Naive thymus-derived CD4-positive, alpha-beta T cell (primary cell): ENCODE measurements at places on chromosomes 12 and 14. TPM values are rescaled to one million over a fixed set of nuclear protein-coding genes. Genes with fewer than 3 reads are reported as not detected.

- DNase-seq, result no peak
These were observed 14.0 kb downstream of the SMCO2 start for GRCh38 chr12:27460471-27460978.

DNA sequence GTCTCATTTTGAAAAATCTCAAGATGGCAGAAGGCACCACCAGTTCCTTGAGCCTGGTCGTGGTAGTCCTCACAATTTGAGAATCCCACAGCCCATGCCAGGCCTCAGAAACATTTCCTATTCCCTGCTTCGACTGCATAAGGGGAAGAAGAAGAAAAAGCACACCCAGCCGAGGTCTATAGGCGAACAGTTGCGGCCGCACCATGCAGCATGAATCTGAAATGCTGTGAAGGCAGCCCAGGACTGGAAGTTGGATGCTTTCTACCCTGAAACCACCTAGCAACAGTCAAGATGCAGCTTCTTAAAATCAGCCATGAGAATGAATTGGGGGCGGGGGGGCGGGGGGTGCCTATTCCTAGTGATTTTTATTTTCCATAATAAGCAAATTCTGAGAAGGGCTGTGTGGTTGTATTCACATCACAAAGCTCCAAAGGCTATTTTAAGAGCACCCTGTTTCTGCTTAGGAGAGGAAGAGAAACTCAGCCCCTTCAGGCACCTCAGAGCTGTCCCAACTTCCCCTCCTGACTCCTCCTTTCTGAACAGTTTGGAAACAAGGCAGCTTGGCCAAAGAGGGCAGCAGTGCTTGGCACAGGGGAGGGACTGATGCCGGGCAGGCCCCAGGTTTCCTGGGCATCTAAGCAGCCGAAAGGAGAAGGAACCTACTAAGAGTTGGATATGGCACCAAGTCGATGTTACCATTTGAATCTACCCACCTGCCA is 172.5 kb upstream of the FOXN3 start:
- DNase-seq, result no peak

- DNase-seq, result no peak
These were observed 43.6 kb downstream of the LIN7A start for GRCh38 chr12:80894179-80894578.

Gene NOXRED1
- not detected for polyA plus RNA-seq

Gene CATSPERB
- polyA plus RNA-seq, result 0.18 TPM
